ENCODE measurements at places on chromosomes 4 and X. TPM values are rescaled to one million over a fixed set of nuclear protein-coding genes. Genes with fewer than 3 reads are reported as not detected.

IL1RAPL1 gene
- not detected for total RNA-seq

HSFX2 gene
- total RNA-seq, result not detected

SLC25A31 gene
- total RNA-seq, result not detected

GAGE12F gene
- not detected for total RNA-seq

FNIP2 gene
- 3.7 TPM for total RNA-seq

PIN4 gene
- 50.8 TPM for total RNA-seq

ARL9 gene
- not detected for total RNA-seq

TBX22 gene
- not detected for total RNA-seq

PASD1 gene
- not detected for total RNA-seq

DNA sequence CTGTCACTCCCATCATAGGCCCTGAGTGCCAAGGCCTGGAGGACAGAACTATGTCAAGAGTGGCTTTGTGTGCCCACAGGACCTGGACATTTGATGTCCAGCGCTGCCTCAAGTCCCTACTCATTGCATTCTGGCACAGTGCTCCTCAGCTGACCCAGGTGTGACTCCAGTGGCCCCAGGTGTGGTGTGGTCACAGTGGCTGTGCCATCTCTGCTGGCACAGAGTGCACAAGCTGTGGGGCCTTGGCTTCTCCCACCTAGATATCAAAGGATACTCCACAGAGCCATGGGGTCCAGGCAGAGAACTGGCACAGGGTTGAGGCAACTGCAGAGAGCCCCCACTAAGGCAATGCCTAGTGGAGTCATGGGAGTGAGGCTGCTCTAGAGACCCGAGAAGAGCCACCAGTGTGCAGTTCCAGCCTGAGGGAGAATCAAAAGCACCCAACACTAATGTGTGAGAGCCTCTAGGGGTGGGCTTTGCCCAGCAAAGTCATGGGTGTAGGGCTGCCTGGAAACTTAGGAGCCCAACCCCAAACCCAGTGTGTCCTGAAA is 25.6 kb downstream of the PYURF start:
- no peak for DNase-seq

DNA sequence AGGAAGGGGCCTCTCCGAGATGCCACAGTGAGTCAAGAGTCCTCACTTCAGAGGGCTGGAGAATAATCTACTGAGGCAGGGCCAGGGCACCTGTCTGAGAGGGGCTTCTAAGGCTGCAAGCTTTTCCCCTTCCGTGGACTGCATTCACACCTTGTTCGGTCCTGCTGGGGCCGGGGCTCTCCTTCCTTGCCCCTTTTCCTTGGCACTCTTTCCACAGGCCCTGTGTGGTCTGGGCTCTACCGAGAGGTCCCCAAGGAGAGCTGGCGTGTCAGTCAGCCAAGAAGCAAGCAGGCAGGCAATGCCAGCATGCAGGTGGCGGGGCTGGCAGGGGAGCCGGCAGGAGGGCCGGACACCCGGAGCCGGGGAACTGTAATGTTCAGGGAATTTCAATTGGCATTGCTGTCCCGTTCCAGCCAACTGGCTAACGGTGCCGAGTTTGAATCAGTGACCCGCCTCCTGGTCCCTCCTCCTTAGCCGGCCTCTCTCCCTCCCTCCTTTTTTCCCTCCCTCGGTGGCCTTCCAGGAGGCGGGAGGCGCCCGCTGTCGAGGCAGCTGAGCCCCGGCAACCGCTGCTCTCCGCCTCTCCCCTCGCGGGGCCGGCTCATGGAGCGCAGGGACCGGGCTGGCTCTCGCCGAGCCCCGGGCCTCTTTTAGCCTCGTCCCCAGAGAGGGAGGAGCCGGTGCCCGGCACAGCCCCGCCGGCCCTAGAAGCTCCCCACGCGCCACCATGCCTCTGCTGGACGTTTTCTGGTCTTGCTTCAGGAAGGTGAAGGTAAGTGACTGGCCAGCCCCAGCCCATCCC is at the start of gene STARD8:
STARD8 (plus strand) TSS at position 511 of the 802 bp plus-strand sequence; CDS start at position 728, 217 bp downstream.
- DNase-seq, result peak; percentile 40

DNA sequence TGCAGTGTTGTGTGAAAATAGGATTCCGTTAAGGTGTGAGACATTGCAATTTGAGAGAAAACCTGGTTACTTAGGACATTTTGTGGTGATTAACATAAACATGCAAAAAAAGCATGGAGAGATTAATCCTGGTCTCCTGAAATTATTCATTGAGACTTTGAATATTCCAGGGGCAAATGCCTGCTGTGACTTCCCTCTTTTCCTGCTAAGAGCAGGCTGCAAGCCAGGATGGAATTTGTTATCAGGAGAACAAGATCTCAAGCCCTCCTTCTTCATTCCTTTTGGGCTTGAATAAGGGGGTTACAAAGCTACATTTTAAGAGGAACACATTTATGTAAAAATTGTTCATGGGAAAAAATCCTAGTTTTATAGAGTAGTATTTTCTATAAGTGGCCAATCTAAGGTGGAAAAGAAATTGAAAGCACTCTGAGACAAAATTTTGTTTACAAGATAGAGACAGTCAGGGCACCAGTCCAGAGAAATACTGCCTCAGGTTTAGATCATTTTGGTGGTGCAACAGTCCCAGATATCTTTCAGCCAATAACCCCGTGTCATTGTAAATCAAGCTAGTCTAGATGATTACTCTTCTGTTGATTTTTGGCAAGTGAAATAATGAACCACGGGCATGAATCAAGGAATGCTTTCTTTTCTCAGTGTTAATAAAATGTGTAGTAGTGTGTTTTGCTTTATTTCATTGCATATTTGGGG is 1528.3 kb upstream of the AGA start:
- DNase-seq, result no peak

- DNase-seq, result no peak
These were observed 41.9 kb downstream of the POLR2B start for GRCh38 chr4:57020467-57021101.

DNA sequence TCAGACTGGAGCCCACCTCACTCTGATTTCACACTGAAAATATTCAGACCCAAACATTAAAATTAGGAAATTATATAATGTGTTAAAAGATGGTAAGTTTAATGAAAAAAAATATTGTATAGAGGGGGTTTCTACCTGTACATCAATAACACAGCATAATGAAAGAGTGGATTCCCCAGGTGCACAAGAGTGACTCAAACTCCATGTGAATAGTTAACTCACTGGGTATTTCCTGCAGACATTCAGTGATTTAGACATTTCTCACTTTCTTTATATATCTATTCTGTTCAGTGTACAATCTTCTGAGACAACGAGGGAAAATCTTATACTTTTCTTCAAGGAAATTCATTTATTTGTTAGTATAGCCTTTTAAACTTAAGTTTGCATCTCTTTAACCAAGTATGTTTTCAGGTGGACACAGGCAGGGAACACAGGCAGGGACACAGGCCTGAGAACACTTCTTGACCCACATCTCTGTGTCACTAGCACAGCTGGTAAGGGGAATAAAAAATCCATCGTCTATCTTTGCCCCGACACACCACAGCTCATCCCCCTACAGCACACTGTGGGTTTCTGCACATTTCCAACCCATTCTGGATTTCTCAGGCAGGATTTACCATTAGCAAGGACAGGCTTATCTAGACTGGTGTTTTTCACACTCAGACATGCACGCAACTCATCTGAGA is 525.5 kb upstream of the BOD1L1 start:
- DNase-seq, result no peak

DNA sequence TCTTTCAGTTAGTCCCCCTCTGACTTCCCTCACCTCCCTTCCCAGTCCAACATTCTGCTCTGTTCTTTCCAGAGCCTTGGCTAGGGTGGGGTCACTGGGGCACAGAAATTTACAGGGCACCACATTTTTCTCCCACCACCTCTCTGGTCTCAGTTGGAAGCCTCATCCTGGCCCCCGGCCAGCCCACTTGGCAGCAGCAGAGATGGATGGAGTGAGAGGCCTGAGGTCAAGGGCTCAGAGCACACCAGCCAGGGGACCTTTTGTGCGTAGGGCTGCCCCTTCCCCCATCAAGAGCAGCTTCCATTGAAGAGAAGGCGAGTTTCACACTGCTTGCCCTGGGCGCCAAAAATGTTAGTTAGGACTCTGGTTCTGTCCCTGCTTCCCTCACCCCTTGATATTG is 230.9 kb downstream of the SOX3 start:
- no peak for DNase-seq

- no peak for DNase-seq
These were observed 255.7 kb downstream of the TMEM47 start for GRCh38 chrX:34401411-34401810.

GRCh38 chr4:86496094-86497080 is 97.7 kb upstream of the PTPN13 start:
- peak; percentile 17 for DNase-seq

DNA sequence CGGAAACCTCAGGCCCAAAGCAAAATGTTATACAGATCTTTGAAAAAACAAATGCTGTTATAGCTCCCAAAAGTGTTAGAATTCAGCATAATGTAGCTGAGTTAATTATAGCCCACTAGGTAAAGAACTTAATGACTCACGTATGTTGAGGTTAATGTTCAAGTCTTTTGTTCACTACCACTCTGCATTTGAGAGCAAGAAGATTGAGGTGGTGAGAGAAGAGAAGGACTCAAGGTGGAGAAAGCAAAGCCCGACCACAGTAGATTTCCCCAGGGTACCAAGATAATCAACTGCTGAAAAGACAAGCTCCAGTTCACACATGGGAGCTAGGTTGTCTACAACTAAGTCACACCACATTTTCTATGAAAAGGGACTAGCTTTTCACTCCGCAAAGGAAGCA is 480.2 kb downstream of the DTHD1 start:
- DNase-seq, result no peak

- DNase-seq, result peak; percentile 30
These were observed 16.0 kb upstream of the HPGD start for GRCh38 chr4:174538123-174538875.

DNA sequence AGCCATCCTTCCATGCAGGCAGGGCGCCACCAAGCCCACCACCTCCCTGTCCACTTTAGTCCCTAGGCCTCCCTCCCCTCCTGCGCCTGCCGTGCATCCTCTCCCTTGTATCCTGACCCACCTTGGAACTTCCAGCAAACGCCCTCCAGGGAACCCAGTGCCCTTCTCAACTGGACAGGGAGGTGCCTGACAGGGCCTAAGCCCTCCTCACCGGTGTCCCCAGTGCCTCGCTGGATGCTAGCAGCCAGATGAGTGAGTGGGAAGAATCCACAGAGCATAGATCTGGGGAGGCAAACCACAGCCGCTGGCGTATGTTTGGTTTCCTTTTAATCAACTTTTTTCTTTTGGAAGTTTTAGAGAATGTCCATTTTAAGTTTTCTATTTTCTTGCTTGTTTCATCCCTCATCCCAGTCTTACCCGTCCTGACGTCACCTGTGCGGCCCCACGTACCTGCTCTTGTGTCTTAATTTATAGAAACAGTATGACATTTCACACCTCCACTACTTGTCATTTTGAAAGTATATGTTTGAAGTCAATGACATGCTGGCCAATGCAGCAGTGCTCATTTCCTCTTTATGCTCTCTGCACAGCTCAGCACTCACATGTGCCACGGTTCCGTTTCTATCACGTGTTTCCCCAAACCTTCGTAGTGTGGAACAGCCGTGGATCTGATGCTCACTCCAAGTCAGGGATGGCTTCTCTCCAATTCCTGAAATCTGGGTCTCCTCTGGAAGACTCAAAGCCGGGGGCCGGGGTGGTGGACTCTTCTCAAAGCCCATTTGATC is 3.4 kb upstream of the HMX1 start:
- DNase-seq, result no peak

DNA sequence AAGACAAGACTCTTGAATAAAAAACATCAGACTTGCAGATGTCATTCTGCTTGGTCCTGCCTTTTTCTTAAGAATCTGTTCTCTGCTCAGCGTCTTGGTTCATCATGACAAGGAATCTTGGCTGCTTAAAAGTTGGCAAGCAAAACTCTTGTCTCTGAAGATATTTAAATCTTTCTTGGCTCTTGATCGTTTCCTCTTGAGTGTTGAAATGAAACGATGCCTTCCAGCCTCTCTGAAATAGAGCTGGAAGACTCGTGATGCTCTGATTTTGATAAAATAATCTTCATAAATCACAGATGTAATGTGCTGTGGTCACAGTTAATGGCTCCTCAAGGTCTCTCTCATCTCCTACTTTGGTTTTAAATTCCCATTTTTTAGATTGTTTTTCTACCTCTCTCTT is 39.9 kb upstream of the TMEM192 start:
- no peak for DNase-seq

GRCh38 chr4:173516621-173517524 is 13.2 kb downstream of the HAND2 start:
- no peak for DNase-seq

All from NCI-H460 (cell line).